ENCODE measurements at places on chromosomes 7 and 10. TPM values are rescaled to one million over a fixed set of nuclear protein-coding genes. Genes with fewer than 3 reads are reported as not detected.

PROSER2 gene
- total RNA-seq = 6.5 TPM

FBXL13 gene
- 1.4 TPM for total RNA-seq

GRCh38 chr7:79741684-79742083 lies 288.2 kb upstream of the MAGI2 start:
- no peaks in the 10 kb centered on the region for H3K27me3 ChIP-seq
- no peak overlapping the region for H3K4me3 ChIP-seq
- no peaks in the 10 kb centered on the region for H3K36me3 ChIP-seq
- DNase-seq = no peak
- no peaks in the 10 kb centered on the region for H3K4me1 ChIP-seq

ITIH5 gene
- total RNA-seq = 23.3 TPM

GRCh38 chr7:6250364-6250833 lies 22.0 kb downstream of the CYTH3 start:
- H3K36me3 ChIP-seq = no peaks in the 10 kb centered on the region
- no peak overlapping the region for H3K4me3 ChIP-seq
- H3K4me1 ChIP-seq = peaks cover 5% of the 10 kb centered on the region
- H3K27ac ChIP-seq = no peak overlapping the region
- no peaks in the 10 kb centered on the region for H3K27me3 ChIP-seq

DNA sequence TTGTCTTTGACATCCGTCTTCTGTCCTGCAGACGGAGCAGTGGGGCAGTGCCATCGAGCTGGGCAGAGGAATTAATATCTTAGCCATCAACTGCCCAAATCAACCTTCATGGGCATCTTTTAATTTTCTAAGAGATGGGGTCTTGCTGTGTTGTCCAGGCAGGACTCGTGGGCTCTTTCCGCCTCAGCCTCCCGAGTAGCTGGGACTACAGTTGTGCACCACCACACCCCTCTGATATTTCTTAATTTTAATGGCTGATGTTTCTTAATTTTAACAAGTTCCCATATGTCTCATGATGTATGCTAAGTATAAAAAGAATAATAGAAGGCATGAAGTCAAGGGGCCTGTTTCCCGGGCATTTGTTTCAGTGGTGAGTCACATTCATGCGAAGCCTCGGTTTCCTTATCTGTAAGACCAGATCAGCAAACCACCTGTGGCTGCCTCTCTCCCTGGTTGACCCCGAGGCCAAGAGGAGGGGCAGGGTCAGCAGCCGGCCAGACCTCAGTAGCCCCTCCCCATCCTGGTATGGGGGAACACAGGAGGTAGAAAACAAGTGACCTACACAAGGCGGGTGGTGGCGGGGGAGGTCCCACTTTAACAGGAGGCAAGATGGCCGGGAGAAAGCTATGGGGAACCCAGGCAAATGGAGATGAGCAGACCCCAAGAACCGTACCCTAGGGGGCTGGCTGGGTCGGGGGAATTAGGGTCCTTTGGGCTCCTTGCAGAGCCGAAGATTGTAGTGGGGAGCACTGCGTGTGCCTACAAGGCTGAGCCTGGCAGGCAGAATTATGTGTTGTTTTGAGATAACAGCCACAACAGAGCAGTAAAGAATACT lies 85.5 kb downstream of the CUX1 start:
- H3K27me3 ChIP-seq = no peaks in the 10 kb centered on the region
- no peak for DNase-seq
- no peaks in the 10 kb centered on the region for H3K4me1 ChIP-seq

DNA sequence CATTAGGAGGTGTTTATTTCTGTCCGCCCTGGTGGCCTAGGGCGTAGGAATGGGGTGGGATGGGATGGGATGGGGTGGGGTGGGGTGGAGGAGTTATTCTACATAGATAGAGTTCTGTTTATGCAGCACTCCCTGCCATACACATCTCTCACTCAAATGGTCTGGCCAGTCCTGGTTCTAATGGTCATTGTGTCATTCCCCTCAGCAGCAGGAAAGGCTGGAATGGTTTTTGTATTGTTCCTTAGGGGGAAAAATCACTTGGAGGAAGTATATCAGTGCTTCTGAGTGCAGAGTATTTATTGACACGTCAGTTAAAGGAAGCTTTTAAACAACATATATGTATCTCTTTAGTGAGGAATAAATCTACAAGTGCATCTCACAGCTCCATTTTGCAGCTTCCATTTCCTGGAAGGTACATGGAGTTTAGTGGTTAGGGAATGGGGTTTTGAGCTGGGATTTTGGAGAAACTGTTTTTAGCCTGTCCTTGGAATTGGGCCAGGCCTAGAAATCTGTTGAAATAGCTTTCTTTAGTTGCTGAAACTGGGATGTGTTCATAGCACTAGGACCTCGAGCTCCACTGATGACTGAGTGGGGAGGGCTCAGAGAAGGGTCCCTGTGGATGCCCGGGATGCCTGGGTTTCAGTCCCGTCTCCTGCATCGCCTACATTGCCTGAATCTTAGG lies 8.3 kb downstream of the TSPAN14 start:
- H3K4me1 ChIP-seq = no peaks in the 10 kb centered on the region
- no peak for DNase-seq
- H3K27ac ChIP-seq = no peak overlapping the region

ASB10 gene
- total RNA-seq = not detected

DNA sequence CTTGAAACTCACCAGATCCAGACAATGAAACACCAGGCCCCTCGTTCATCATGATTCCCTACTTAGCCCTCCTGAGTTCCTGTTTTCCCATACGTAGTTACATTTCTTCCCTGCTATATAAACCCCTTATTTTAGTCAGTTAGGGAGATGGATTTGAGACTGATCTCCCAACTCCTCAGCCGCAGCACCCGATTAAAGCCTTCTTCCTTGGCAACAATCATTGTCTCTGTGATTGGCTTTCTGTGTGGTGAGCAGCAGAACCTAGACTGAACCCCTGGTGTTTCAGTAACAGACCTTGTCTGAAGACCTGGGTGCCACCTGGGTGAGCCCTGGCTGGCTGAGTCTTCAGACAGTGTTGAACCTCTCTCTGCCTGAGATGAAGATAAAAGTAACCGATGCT lies 118.0 kb downstream of the OAT start:
- no peaks in the 10 kb centered on the region for H3K4me1 ChIP-seq
- peak; percentile 12 for DNase-seq
- H3K36me3 ChIP-seq = no peaks in the 10 kb centered on the region
- H3K4me3 ChIP-seq = no peak overlapping the region
- H3K27ac ChIP-seq = no peak overlapping the region

DNA sequence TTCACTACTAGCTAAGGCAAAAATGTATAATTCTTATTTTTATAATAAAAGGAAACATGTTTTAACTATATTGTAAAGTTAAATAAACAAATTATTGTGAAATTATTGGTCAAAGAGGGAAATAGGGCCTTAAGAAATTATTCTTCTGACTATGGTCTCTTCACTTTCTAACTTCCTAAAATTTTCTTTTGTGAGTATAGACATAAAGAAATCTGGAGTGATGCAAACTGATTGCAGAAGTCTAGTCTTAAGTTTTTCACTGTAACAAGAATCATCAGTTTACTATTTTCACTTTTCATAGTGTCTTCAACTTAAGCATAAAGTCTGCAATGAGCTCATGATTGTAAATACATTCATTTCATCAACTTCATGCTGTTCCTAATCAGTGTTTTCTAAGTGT lies 525.4 kb downstream of the TFEC start:
- H3K4me3 ChIP-seq = no peak overlapping the region
- no peaks in the 10 kb centered on the region for H3K36me3 ChIP-seq
- no peak for DNase-seq
- no peaks in the 10 kb centered on the region for H3K27me3 ChIP-seq
- no peak overlapping the region for H3K27ac ChIP-seq
- no peaks in the 10 kb centered on the region for H3K4me1 ChIP-seq

MTURN gene
- total RNA-seq = 43.4 TPM

WNT8B gene
- not detected for total RNA-seq

- H3K36me3 ChIP-seq = no peaks in the 10 kb centered on the region
- no peak overlapping the region for H3K4me3 ChIP-seq
- no peaks in the 10 kb centered on the region for H3K27me3 ChIP-seq
- DNase-seq = peak; percentile 65
- H3K27ac ChIP-seq = no peak overlapping the region
- H3K4me1 ChIP-seq = no peaks in the 10 kb centered on the region
These were observed 65.7 kb downstream of the VWA2 start for GRCh38 chr10:114304571-114305421.

EVX1 gene
- not detected for total RNA-seq

GRCh38 chr7:24885305-24885704 lies 94.7 kb downstream of the OSBPL3 start:
- H3K4me3 ChIP-seq = no peak overlapping the region
- no peak overlapping the region for H3K27ac ChIP-seq
- no peaks in the 10 kb centered on the region for H3K27me3 ChIP-seq
- no peaks in the 10 kb centered on the region for H3K4me1 ChIP-seq
- no peaks in the 10 kb centered on the region for H3K36me3 ChIP-seq

DNA sequence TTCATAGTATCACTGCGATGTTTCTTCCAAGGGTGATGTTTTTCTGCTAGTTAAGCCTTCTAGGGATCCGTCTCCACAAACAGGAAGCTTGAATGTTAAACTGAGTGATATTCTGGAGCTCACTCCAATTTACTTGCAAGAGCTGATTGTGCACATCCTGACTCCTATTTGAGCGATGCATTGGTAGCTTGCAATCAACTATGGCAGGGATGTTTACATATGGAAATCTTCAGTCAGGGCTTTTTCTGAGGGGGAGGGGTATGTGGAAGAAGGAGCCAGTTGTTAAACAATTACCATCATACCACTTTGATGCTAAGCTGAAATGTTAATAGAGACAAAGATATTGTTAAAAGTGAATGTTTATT lies 43.2 kb upstream of the NXPH1 start:
- H3K27ac ChIP-seq = no peak overlapping the region
- H3K27me3 ChIP-seq = no peaks in the 10 kb centered on the region
- H3K4me1 ChIP-seq = no peaks in the 10 kb centered on the region

SMKR1 gene
- not detected for total RNA-seq

- H3K4me3 ChIP-seq = no peak overlapping the region
- DNase-seq = no peak
- no peak overlapping the region for H3K27ac ChIP-seq
These were observed 29.0 kb downstream of the DENND2A start for GRCh38 chr7:140611641-140612040.

TLL2 gene
- total RNA-seq = 0.36 TPM

NMT2 gene
- total RNA-seq = 11.9 TPM

DNA sequence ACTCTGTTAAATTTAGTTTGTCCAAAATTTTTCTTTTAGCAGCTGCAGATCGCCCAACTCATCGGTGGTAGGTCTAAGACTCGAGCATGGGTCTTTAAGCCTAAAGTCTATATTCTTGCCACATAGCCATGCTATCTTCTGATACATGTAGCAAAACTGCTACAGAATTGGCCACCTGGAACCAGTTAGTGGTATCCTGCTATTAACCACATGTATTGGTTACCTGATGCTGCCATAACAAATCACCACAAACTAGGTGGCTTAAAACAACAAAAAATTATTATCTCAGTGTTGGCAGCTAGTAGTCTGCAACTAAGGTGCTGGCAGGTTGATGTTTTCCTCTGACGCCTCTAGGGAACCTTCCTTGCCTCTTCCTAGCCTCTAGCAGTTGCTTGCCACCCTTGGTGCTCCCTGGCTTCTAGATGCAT lies 96.7 kb upstream of the PIK3CG start:
- no peaks in the 10 kb centered on the region for H3K27me3 ChIP-seq
- no peaks in the 10 kb centered on the region for H3K36me3 ChIP-seq
- DNase-seq = no peak
- H3K4me1 ChIP-seq = peaks cover 5% of the 10 kb centered on the region
- no peak overlapping the region for H3K27ac ChIP-seq

PIP gene
- total RNA-seq = not detected

CABCOCO1 gene
- total RNA-seq = not detected

DNA sequence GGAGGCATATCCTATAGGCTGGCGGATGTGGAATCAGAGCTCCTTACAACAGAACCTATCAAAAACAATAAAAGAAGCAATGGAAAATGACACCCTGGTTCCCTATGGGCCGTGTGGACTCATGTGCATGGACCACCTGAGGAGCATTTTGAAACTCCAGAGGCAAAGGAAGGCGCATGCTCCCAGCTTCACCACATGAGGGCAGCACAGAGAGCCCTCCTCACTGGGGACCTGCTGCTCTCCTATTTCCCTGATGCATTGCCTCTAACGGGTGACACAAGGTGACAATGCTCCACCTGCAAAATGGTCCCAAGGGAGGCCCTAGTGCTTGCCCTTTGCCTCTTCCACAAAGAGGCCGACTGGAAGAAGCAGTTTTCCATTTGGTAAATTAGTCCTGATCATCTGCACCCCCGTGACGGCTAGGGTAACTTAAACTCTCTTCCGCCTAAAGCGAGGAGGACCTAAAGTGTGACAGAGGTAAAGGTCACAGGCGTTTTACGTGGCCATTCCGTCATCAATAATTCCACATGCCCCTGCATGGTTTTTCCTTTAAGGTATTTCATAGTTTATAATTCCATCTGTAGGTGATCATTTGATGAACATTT lies 67.7 kb downstream of the GPAM start:
- no peaks in the 10 kb centered on the region for H3K36me3 ChIP-seq
- H3K27ac ChIP-seq = no peak overlapping the region

DNA sequence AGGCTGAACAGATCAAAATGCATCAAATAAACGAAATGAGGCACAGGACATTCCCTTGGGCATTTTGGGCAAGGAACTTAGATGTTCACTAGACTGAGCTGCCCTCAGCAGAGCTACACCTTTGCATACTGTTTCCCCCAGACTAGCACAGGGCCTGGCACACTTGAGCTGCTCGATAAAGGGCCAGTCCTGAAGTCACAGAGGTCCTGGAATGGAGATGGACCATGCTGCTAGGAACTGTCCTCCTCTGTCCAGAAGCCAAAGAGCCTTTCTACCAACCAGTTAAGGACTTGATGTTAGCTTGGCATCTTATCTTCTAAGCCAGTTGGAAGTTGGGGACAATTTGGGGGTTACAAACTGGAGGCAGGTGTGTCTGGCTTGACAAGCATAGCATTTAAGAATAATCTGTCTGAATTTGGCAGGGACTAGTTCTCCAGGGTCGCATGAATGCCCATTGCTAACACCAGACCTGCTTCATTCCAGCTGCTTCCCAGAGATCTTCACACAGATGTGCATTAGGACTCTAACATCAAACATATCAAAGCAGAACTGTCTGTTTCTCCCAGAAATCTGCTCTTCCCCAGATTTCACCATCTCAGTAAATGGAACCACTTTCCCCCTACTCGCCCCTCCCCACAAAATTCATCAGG lies 152.2 kb upstream of the PDE1C start:
- no peaks in the 10 kb centered on the region for H3K4me1 ChIP-seq
- H3K4me3 ChIP-seq = no peak overlapping the region
- DNase-seq = no peak
- no peaks in the 10 kb centered on the region for H3K27me3 ChIP-seq

DNA sequence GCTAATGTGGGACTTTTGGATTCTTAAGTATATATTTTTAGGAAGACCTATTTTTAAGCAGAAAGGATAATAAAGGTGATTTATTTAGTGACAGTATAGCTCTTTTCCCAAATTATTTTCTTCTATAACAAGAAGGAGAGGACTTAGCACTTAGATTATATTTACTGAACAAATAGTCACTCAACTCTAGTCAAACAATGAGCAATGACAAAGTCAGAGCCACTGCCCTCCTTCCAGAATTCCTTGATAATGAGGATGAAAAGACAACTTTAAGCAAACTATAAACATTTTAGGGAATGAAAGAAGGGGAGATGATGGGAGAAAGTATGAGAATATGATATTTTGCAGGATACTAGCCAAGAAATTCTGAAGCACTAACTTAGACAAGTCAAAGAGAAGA lies 293.5 kb upstream of the YAE1 start:
- H3K27ac ChIP-seq = no peak overlapping the region
- H3K27me3 ChIP-seq = no peaks in the 10 kb centered on the region
- no peak overlapping the region for H3K4me3 ChIP-seq
- no peaks in the 10 kb centered on the region for H3K36me3 ChIP-seq

GRCh38 chr7:123747620-123748141 lies 1.1 kb downstream of the WASL start:
- H3K36me3 ChIP-seq = no peaks in the 10 kb centered on the region
- H3K27me3 ChIP-seq = no peaks in the 10 kb centered on the region
- H3K4me1 ChIP-seq = peaks cover 4% of the 10 kb centered on the region
- H3K27ac ChIP-seq = peak overlapping the region; percentile 96
- peak; percentile 68 for DNase-seq

OGDH gene
- total RNA-seq = 84.7 TPM

FFAR4 gene
- 0.16 TPM for total RNA-seq
